ENCODE measurements at places on chromosomes 1 and 21. TPM values are rescaled to one million over a fixed set of nuclear protein-coding genes. Genes with fewer than 3 reads are reported as not detected.

Gene PPFIA4
- total RNA-seq: 35.9 TPM

Gene RHOU
- 14.8 TPM for total RNA-seq

Gene NLRP3
- total RNA-seq: 0.09 TPM

Gene HSF2BP
- 1.7 TPM for total RNA-seq

Gene SLFNL1
- total RNA-seq: 0.28 TPM

Gene DAP3
- total RNA-seq: 43.2 TPM

Gene KRTAP12-3
- total RNA-seq: not detected

Gene ZCCHC17
- total RNA-seq: 31.6 TPM

Gene TDRD10
- total RNA-seq: not detected

Gene GPR25
- total RNA-seq: not detected

Gene ADAMTS1
- total RNA-seq: 480 TPM

Gene CELSR2
- total RNA-seq: 1.5 TPM

Gene LRRC53
- not detected for total RNA-seq

Gene CFHR2
- not detected for total RNA-seq

Gene PYHIN1
- total RNA-seq: not detected

Gene TAS1R1
- not detected for total RNA-seq

Gene VAMP3
- total RNA-seq: 66.5 TPM

Gene ESPN
- not detected for total RNA-seq

Gene GJB4
- total RNA-seq: not detected

Gene GPR153
- total RNA-seq: 4.9 TPM

Gene TSSK3
- total RNA-seq: 0.43 TPM

Gene SPRR2E
- total RNA-seq: not detected

Gene HSPB7
- 3.8 TPM for total RNA-seq

Gene LCE2C
- not detected for total RNA-seq

Gene HES4
- 0.85 TPM for total RNA-seq

Gene C1orf56
- total RNA-seq: 0.85 TPM

Gene ACTL8
- 0.09 TPM for total RNA-seq

Gene DIRAS3
- total RNA-seq: 2.8 TPM

Gene CD34
- 0.14 TPM for total RNA-seq

Gene PTPRU
- total RNA-seq: 37.9 TPM

Gene SLC45A1
- total RNA-seq: 2.0 TPM

Gene PLXNA2
- 1.1 TPM for total RNA-seq

Gene FAM89A
- total RNA-seq: 11.2 TPM

Gene GJA9
- under 0.01 TPM for total RNA-seq

Gene SHISAL2A
- not detected for total RNA-seq

Gene PDZK1
- 0.28 TPM for total RNA-seq

Gene SLC9A1
- total RNA-seq: 3.4 TPM

Gene CHIT1
- total RNA-seq: 0.18 TPM

Gene CD1B
- total RNA-seq: not detected

Gene PRDX6
- total RNA-seq: 234 TPM

Gene PPM1J
- 0.55 TPM for total RNA-seq

Gene COL24A1
- total RNA-seq: 0.43 TPM

All from smooth muscle cell of bladder (primary cell).